Right hindlimb (tissue), 1 donor: ENCODE measurements at places on chromosomes 7 and 10.

DNA sequence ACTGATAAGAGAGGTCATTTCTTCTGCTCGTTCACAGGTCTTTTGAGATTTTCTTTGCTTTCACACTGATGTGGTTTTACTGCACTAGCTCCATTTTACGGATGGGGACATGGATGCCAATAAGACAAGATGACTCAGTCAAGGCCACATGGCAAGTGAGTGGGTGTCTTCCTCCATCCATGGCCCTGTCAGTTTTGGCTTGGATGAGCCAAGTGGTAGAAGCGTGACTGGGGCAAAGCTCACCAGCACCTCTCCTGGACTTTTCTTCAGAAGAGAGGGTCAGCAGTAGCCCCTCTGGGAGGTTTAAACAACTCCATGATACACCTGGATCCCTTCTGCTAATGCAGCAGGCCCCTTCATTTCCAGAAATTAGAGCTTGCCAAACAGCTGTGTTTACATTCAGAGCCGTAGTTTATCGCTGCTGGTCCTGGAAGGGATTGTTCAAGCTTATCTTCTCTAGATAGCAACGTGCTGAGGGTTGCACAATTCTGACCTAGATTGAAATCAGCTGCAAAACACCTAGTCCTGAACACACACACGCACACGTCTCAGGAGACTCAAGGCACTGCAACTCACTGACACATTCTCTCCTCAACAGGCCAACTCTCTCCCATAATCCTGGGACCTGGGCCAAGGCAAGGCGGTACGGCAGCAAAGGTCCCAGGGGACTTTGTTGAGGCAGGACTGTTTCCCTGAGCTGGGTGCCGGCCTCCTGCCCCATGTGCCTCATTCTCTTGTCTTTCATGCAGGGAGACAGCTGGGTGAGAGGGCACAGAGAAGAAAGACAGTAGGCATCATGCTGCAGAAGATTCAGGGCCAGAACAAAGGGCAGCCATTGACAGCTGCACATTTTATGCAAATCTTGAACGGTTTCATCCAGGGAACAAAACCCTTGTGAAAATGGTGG is 14.2 kb upstream of the PDCD4 start:
- DNase-seq = peak; percentile 25

DNA sequence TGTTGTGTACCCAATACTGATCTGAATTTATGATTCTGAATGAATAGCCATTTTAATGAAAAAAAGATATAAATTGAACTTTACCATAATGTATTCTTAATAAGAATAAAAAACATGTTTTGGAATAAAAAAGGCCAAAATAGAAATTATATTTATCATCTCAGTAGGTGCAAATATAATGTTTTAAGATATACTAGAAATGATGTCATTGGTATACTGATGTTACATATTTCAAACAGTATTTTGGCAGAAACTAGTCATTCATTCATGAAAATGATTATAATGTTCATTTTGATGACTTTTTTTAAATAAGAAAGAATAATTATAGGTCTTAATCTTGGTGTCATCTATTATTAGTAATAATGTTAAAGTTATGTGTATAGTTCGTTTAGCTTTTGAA is 9.2 kb downstream of the PCGF5 start:
- DNase-seq = no peak

GRCh38 chr10:63388421-63389031 is 77.3 kb downstream of the JMJD1C start:
- DNase-seq = no peak

- peak; percentile 65 for DNase-seq
Measured at GRCh38 chr10:124153023-124153826, 59.8 kb upstream of the CHST15 start.

DNA sequence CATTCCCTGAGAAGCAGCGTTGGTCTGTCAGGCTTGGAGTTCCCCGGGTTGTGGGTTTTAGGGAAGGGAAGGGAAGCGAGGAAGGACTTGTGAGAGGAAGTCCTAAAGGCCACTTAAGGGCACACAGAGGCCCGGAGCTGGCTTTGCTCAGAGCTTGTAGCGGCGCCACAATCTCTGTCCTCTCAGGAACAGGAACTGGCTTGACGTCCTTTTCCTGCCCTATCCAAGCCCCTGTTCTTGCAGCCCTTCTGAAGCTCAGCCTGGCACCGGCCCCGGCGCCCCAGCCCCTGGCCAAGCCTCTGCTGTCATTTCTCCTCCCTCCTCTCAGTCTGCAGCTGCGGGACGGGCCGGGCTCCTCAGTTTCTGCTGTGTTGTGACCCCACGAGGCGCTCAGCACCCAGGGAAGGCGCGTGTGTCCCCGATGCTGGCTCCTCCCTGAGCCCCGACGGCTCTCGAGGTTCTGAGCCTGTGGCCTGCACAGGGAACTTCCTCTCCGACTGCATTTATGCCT is at the start of gene GIMAP8:
TSS of gene GIMAP8 (plus strand) at position 140 of the 511 bp plus-strand sequence. CDS start 16,069 bp downstream, outside the sequence.
- peak; percentile 30 for DNase-seq

DNA sequence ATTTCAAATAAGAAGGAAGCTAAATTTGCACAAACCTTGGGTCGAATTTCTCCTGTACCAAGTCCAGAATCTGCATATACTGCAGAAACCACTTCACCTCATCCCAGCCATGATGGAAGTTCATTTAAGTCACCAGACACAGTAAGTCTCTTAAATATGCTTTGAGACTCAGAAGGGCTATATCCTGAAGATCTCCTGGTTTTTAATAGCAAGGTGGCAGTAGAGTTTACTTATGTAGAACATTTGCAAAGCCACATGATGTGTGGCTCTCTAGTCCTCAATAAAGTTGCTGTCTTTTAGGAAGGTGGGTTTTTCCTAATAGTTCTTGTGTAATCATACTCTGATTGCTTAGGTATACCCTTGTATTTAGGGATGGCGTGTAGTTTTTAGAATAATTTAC is 8.7 kb downstream of the DBF4 start:
- no peak for DNase-seq
